ENCODE measurements at places on chromosomes 16 and 17.

DNA sequence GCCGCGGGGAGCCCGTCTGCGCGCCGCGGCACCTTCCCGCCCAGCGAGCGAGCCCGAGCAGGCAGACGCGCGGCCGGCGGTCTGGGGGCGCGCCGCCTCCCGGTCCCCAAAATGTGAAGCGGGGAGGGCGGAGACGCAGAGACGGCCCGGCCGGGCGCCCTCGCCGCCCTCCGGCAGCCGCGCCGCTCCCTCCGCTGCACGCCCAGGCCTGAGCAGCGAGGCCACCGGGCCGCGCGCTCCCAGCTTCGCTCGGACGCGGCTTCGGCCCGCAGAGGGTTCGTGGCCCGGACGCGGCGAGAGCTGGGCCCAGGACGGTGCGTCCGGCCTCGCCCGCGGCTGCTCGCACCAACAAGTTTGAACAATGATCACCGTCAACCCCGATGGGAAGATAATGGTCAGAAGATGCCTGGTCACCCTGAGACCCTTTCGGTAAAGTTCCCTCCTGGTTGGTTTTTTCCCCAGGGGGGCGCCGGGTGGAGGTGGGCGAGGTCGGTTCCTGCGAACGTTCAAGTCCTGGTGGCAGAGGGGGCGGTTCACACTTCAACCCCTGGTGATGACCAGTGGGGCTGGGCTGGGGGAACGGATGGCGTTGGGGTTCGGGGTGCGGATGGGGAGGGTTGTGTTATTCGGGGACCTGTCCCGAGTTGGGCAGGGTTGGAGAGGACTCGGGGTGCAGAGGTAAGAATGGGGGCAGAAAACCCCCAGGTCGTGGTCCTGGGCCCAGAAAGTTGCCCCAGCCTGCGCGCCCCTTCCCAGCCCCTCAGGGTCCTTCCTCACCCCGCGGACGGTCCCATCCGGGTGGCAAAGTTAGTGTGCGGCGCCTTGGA, 678 bp downstream of the MGAT5B start:
- DNase-seq: no peak

GRCh38 chr16:2148714-2149629, 547 bp downstream of the RAB26 start:
- no peak for DNase-seq

GRCh38 chr17:57043276-57043675, 41.8 kb upstream of the AKAP1 start:
- DNase-seq: no peak

GRCh38 chr17:56629531-56630075, 36.1 kb downstream of the NOG start:
- DNase-seq: no peak

GRCh38 chr16:19701091-19701490, 16.9 kb downstream of the KNOP1 start:
- no peak for DNase-seq

- DNase-seq: no peak
Observed at GRCh38 chr17:901964-902363, 77.6 kb downstream of the NXN start.

- peak; percentile 31 for DNase-seq
Observed at GRCh38 chr16:53773150-53773846, 69.3 kb downstream of the FTO start.

- peak; percentile 94 for DNase-seq
Observed at GRCh38 chr17:77049440-77049839, 91.3 kb upstream of the SEC14L1 start.

DNA sequence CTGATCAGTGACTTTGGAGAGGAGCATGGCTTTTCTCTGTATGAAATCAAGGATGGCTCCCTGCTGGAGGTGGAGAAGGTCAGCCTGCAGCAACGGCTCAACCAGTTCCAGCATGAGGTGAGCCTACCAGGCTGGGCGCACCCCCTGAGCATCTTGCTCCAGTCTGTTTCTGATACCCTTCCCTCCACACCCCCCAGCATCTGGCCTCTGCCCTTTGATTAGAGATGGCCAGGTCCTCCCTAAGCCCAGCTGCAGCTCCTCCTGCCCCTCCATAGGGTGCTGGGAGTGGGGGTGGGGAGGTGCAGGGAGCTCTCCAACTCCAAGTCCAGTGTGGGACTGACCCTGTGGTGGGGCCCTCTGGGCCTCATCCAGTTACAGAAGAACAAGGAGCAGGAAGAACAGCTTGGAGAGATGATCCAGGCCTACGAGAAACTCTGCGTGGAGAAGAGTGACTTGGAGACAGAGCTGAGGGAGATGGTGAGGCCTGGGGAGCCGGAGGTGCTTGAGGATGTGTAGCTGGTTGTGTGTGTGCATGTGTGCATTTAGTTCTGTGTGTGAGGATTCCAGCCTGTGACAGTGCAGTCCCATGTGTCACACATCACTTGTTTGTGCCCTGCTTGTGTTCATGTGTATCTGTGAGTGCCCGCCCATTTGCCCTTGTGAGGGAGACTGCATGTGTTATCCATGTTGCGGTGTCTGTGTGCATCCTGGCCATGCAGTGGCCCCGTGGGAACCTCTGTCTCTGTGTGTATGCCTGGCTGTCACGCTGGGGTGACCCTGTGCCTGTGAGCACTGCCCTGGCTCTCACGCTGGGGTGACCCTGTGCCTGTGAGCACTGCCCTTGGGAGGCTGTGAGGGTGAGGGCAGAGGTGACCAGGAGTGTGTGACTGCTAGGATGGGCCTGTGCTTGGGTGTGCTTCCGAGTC, 3.0 kb downstream of the TBKBP1 start:
- DNase-seq: no peak

DNA sequence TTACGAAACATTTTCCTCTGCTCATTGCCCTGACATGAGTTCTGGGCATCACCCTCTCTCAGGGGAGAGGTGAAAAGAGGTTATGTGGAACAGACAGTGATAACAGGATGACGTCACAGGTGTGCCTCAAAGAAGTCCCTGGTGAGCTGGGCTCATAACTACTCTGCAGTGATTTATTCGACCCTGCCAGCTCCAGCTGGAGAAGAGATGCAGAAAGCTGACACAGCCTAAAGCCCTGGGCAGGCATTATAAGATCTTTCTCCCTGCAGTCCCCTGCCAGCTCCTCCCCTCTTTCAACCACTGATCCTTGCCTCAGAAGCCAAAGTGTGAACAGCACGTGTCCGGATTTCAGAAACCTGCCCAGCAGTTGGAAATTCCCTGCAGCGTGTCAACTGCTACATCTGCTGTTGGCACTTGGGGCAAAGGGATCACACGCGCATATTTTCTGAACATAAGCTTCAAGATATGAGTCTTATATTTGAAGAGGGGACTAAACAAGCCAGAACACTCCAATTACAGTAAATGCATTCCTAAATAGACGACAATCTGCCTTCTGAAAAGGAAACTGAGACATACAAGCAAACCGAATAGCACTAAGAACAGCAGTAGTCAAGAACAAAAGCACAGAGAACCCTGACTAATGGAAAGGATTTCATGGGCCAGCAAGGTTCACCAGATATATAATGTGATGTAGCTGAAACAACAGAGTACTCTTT, 80.5 kb downstream of the SMG6 start:
- DNase-seq: no peak

GRCh38 chr17:38434178-38434665, 6.0 kb downstream of the ARHGAP23 start:
- no peak for DNase-seq

- DNase-seq: peak; percentile 8
Observed at GRCh38 chr17:6413065-6413464, 21.9 kb downstream of the AIPL1 start.

GRCh38 chr17:79930062-79930876, 91.0 kb upstream of the CBX4 start:
- DNase-seq: no peak

Measured in NCI-H1436 treated with DMSO at 0.1 percent for 48 hours (cell line).